Activated CD8-positive, alpha-beta memory T cell treated with anti-CD3 and anti-CD28 coated beads, Interleukin-2, amount 10 ng/mL, durations not matched to agents 7 days and 5 days (primary cell): ENCODE measurements at places on chromosomes 7 and 10.

DNA sequence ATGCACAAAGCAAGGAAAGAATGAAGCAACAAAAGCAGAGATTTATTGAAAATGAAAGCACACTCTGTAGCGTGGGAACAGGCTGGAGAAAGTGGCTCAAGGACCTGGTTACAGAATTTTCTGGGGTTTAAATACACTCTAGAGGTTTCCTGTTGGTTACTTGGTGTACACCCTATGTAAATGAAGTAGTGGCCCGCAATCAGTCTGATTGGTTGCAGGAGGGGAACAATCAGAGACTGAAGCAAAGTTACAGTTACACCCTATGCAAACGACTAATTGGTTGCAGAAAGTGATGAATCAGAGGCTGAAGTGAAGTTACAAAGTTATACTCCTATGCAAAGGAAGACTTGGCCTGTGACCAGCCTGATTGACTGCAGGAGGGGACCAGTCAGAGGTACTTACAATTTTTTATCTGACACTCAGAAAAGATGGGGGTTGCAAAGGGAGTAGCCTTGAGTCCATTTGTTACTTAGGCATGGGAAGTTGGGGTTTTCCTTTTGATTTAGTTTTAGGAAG lies 3.6 kb upstream of the MTPN start:
- DNase-seq: peak; percentile 86

DNA sequence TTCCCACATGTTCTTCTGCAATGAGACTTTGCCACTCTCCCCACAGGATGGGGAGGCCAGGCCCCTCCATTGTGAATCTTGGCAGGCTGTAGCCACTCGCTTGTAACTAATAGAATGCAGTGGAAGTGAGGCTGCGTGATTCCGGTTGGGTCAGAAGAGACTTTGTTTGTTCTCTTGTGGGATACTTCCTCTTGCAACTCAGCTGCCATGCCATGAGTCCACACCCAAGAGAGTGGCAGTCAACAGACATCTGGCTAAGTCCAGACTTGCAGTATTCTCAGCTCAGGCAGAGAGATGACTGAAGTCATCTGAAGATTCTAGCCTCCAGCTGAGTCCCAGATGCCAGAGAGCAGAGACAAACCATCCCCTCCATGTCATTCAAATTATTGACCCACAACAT lies 153.4 kb upstream of the GDF10 start:
- no peak for DNase-seq

DNA sequence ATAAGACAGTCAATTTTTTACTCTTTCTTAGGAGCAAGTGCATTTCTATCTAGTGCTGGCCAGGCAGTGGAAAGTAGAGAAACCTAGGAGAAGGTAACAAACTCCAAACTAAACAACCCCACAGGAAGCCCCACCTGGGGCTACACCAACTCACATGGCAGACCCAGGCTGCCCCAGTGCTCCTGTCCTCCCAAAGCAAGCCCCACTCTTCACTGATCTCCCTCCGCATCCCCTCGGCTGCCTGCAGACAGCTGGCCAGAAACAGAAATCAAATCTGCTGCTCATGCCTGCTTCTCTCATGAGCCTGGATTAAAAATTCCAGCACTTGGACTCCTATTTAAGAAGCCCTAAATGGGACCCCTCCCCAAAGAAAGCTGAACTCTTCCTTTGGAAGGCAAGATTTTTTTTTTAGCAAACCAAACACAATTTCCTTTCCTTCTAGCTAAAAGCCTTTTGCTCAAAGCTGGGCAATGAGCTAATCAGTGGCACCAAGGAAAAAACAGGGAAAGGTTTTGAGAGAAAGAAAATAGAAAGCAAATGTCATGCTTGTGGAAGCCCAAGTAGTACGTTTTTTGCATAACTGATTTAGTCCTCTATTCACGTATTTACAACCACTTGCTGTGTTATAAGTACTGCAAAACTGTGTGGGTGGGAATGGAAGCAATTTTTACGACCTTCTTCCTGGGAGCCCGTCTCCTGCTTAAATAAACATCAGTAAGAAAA lies 10.8 kb downstream of the PDE1C start:
- no peak for DNase-seq

- no peak for DNase-seq
Observed at GRCh38 chr7:152615031-152615741, 60.8 kb downstream of the XRCC2 start.

- no peak for DNase-seq
Observed at GRCh38 chr7:50640779-50641178, 75.6 kb upstream of the DDC start.

DNA sequence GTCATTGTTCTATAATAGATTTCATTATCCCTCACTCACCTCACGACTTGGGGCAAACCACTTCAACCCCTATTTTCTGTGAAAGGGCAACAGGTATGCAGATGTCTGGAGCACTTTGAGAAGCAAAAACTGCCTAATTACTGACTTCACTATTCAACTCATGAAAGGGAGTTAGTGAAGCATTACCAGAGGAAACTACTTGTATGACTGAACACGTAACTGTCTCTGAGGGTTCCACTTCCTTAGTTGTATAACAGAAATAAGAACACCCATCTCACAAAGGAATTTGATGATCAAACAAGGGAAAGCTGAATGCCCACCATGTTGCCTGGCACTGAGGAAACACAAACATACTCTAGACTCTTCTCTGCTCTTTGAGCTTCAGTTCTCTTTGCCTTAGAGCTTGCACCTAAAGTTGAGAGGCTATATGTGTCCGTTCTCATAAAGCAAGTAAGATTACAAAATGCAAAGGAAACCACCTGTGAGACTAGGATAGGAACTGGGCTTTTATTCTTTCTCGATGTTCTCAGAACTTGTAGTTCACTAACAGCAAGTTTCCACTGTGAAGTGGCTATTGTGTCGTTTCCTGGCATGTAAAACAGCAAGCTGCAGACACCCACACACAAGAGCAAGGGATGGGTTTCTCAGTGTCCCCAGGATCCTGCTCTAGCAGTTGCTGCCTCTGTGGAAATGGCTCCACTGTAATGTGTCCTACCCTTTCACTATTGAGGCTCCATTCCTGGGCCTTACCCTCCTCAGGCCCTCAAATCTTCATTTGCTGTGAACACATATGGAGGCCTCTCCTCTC lies 2.6 kb downstream of the TMEM243 start:
- peak; percentile 63 for DNase-seq

DNA sequence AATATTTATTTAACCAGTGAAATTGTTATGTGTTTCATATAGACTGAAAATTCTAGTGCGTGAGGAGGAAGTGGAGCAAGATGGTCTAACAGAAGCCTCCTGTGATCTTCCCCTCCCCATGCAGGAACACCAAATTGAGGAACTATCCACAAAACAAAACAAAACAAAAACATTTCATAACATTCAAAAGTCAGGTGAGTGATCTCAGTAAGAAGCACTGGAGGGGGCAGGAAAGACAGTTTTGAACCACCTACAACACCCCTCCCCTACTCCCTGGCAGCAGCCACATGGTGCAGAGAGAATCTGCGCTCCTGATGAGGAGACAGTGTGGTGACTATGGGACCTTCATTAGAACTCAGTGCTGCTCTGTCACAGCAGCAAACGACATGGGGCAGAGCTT lies 221.9 kb upstream of the SEMA3C start:
- no peak for DNase-seq

- no peak for DNase-seq
Observed at GRCh38 chr10:97596101-97597082, 6.9 kb downstream of the C10orf62 start.

GRCh38 chr10:102384053-102384452 lies 11.5 kb upstream of the NFKB2 start:
- no peak for DNase-seq

DNA sequence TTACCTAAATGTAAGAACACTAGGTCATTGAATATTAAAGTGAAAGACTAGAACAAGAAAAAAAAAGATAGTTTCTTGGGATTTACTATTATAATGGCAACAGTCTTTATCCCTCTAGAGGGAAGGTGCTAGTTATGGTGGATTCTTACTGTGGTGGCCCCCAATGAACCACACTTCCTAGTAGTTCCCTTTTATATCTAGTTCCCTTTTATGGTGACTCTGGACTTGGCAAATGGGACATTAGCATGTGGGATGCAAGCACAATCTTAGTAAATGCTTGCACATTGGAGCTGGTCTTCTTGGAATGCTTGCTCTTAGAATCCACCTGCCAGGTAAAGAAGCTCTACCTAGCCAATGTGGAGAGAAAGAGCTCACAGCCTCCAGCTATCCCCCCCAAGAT lies 430.2 kb downstream of the LRMDA start:
- DNase-seq: no peak

DNA sequence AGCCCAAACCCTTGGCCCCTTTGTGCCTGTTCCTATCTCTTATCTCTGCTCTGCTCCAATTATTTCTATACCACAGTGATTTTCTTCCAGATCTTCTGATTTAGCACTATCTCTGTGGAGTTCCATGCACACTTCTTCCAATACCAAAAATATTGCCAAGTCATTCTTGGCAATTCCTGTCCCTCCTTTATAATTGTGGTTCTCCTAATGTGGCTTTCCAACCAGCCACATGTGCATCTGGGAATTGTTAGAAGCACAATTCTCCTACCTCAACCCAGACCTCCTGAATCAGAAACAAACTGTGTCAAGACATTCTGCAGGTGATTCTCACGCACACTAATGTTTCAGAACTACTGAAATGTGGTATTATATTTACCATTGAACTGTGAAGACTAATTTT lies 447.8 kb upstream of the IGFBP3 start:
- DNase-seq: no peak

DNA sequence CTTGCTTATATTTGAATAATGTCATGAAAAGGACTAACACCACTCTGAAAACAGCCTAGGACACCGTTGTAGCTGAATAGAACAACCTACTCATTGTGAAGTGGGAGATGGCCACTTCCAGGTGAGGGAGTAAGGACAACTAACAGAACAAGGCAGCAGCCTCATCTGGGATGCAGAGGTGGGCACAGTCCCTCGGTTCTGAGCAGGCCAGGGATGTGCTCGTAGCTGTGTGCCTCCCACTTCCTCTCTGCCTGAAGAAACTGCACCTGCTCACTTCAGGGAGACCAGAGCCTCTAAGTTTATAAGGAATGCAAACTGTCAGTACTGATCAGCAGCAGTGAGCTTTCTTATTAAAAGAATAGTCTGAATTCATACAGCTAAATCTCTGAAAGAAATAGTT lies 2.5 kb downstream of the VSTM4 start:
- no peak for DNase-seq

DNA sequence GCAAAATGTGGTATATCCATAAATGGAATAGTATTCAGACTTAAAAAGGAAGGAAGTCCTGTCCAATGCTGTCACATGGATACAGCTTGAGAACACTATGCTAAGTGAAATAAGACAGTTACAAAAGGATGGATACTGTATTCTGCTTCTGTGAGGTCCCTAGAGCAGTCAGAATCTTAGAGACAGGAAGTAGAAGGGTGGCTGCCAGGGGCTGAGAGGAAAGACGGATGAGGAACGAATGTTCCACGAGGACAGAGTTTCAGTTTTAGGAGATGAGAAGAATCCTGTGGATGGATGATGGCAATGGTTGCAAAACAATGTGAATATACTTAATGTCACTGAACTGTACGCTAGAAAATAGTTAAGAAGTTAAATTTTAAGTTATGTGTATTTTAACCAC lies 3.8 kb downstream of the PRKCQ start:
- no peak for DNase-seq

DNA sequence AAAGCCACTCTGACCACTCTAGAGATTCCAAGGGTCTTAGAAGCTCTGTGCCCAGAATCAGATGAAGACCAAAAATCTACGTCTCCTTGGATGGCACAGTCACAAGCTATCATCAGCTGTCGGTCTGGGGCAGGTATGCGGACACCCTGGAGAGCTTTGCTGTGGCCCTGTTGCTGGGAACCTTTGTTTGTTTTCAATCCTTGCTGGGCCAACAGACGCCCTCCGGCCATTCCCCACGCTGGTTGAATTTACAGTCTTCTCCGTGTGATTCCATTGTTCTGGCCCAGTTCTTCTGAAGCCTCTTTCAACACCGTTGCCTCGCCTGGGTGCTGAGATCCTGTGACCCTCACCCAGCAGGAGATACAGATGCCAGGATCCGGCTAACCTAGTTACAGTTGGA lies 149.4 kb upstream of the PFKP start:
- DNase-seq: no peak

DNA sequence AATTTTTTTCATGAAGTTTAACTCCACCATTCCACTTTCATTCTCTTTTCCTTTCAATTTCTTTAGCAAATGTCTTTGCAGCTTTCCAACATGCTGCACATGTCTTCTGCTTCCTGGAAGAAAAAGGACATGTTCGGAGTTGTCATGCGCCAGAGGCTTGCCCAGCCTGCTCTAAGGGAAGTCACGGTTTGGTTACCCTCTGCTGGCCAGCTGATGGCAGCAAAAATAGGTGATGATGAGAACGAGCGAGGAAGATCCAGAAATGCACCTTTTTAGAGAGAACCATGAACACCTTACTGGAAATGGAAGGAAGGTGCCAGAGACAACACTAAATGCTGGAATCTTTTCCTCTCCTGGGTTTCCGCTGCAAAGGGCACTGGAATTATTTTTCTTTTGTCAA lies 4.9 kb upstream of the ZSCAN21 start:
- no peak for DNase-seq

DNA sequence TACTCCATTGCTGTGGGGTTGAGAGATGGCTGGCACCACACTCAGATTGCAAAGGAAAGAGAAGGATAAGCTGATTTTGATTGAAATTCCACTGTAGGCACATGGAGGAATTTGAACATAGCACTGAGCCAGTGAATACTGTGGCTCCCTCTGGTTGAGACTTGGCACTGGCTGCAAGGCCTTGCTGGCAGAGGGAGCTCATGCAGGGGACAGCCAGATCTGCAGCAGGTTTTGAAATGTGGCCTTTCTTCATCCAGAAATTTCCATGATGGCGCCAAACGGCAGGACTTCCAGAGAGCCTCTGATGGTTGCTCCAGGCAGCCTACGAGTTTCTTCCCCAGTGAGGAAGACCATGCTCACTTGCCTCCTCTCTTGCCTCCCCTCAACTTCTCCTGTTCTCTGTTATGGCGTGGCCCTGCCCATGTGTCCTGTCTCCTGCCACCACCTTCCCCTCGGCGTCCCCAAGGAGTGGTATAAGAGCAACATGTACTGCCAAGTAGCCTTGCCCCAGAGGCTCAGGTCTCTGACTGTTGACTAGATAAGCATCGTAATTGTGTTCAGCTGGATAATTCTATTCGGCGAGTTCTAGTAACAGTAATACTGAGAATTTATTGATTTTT lies 265.6 kb downstream of the CCDC3 start:
- DNase-seq: no peak
